HFF-Myc (cell line): ENCODE measurements at places on chromosomes 5 and 9.

DNA sequence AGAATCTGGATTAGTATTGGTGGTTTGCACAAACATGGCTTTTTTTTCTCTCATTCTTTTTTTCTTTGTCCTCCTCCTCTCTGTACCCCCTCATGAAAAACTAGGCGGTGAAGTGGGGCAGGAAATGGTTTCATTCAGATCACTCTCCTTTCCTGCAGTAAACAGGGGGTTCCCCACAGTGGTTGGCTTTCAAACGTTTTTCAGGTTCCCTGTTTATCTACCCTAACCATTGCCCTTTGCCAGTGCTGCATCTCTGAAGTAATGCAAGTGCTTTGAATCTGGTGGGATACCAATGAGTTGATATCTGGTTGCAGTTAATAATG lies 29.8 kb downstream of the NR4A3 start:
- no peak for DNase-seq

GRCh38 chr9:109022873-109023272 lies 9.6 kb upstream of the CTNNAL1 start:
- DNase-seq: no peak

DNA sequence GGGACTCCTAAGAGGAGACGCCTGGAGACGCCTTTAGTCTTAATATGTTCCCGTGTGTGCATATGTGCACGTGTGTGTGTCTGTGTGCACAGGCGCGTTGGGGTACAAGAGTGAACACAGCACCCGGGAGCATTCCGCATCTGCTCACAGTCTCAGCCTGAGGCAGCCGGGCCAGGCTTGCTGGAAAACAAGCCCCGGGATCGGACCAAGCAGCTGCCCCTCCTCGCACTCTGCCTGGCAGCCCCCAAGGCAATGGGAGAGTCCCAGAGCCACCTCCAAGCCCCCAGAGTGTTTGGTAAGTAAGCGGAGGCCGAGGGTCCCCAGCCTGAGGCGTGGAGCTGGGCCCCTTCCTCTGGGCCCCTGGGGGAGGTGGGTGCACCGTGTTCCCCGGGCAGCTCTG lies 27.3 kb upstream of the UBAC1 start:
- DNase-seq: no peak

- DNase-seq: no peak
Observed at GRCh38 chr9:109452761-109453160, 45.3 kb downstream of the PTPN3 start.

GRCh38 chr5:87152886-87153285 lies 114.8 kb upstream of the RASA1 start:
- no peak for DNase-seq

DNA sequence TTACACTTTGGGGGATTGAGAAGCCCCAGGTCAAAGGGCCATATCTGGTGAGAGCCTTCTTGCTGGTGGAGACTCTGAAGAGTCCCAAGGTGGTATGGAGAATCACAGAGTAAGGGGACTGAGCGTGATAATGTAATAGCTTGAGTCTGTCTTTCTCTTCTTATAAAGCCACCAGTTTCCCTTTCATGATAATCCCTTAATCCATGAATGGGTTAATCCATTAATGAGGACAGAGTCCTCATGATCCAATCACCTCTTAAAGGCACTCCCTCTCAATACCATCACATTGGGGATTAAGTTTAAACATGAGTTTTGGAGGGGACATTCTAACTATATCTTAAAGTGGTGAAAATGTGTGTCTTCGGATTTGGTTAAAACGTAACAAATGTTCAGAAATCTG lies 21.5 kb downstream of the WDR36 start:
- no peak for DNase-seq

GRCh38 chr5:31186672-31187267 lies 6.7 kb upstream of the CDH6 start:
- DNase-seq: peak; percentile 15

GRCh38 chr9:105141146-105141975 lies 103.1 kb upstream of the SLC44A1 start:
- DNase-seq: no peak

DNA sequence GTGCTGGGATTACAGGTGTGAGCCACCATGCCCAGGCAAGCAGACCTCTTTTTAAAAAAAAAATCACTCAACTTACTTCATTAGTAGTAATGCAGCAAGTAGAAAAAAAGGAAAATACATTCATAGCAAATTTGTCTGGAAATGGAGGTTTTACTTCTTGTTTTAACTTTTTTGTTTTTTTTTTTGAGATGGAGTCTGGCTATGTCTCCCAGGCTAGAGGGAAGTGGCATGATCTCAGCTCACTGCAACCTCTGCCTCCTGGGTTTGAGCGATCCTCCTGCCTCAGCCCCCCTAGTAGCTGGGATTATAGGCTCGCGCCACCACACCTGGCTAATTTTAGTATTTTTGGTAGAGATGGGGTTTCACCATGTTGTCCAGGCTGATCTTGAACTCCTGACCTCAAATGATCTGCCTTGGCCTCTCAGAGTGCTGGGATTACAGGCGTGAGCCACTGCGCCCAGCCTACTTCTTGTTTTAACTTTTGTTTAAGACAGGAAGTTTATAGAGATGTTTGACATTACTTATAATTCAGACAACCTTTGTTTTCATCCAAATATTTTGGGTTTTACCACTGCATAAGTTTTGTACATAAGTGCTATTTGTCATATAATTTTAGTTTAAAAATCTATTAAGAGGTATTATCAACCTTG lies 26.5 kb downstream of the UBE2R2 start:
- DNase-seq: no peak

DNA sequence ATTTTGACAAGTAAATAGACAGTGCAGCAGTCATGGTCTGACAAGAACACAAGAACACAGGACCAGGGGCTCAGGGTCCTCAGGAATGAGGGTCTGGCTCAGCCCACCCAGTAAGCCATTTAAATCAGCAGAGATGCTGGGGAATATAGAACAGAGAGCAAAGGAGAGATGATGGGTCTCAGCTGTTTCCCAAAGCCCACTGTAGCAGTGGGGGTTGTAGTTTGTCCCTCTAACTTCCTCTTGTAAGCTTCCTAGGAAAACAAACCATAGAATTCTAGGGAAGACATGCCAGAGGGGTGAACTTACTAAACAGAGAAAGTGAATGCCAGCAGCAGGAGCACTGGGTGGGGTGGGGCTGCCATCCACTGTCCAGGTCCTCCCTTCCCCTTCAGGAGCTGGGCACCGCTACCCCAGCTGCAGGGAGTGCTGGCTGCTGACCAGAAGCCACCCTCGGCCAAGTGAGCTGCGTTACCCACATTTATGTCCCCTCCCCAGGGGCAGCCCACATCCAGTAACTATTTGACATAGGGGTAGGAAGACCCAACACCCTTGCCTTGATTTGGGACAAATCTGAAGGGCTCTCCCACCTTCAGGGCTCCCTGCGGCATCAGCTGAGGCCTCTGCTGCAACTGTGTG lies 41.6 kb downstream of the GABBR2 start:
- DNase-seq: no peak

DNA sequence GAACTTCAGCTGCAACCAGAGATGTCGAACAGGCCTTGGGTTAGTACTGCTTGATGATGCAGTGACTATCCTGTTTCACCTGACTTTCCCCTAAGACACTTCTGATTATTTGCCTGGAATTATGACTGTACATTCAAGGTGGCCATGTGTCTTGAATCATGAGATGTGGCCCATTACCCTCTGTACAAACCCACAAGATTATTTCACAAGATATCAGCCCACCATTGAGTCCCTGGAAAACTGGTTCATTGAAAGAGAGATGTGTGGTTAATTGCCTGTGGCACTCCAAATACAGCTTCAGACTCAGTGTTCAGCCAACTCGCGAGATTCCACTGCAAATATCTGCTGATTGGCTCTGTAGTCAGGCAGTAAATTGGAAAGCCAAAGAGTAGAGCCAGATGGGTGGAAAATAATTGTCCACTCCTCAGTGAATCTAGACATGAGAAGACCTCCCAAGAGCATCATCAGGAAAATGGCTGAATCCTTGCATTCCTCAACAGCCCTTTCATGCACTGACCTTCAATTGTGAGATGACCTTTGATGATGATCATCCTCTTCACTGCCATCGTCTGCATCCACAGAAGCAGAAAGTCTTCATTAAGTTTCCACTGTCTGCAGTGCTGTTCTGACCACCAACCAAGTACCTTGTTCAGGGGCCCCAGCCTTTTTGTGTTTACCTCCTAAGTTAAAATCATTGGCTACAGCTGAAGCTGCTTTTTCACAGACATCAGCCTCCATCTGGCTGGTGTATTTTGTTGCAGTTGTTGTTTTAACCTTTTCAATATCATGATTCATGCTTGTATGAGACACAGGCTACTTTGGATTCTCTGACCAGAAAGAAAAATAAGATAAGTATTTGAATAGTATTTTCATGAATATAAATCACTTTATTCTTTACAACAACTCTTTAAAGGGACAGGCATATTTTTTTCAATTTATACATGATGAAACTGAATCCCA lies 75.2 kb downstream of the ESM1 start:
- DNase-seq: no peak

- DNase-seq: no peak
Observed at GRCh38 chr9:11206925-11207324, 594.1 kb upstream of the PTPRD start.

DNA sequence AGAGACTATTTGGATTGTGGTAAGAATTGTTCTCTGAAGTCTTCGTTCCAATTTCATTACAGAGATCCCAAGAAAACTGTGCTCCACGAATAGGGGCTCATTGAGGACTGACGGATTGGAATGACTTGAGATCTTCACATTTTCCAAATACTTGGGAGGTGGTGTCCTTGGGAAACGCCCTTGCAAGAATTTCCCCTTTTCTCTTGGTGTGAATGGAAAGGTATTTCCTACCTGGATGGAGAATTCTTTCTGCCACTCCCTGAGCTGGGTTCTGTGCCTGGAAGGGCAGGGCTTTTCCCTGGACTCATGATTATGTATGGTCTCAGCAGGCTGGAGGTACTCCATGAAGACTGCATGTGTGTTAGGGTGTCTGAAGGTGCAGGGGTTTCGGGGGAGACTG lies 53.9 kb downstream of the SNX18 start:
- DNase-seq: no peak

DNA sequence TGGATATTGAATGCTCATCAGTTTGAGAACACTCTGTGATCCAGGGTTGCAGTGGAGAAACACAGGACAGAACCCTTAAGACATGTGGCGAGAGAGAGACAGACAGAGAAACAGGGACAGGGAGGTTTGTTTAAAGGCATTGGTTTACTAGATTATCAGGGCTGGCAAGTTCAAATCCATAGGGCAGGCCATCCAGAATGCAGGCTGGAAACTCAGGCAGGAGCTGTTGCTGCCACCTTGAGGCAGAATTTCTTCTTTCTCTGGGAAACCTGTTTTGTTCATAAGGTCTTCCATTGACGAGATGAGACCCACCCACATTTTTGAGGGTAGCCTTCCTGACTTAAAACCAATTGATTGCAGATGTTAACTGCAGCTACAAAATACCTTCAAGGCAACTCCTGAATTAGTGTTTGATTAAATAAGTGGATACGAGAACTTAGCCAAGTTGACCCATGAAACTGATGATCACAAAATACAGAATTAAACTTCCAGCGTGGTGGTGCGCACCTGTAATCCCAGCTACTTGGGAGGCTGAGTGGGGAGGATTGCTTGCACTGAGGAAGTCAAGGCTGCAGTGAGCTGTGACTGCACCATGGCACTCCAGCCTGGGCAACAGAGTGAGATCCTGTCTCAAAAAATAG lies 55.9 kb downstream of the NSUN2 start:
- DNase-seq: peak; percentile 46

DNA sequence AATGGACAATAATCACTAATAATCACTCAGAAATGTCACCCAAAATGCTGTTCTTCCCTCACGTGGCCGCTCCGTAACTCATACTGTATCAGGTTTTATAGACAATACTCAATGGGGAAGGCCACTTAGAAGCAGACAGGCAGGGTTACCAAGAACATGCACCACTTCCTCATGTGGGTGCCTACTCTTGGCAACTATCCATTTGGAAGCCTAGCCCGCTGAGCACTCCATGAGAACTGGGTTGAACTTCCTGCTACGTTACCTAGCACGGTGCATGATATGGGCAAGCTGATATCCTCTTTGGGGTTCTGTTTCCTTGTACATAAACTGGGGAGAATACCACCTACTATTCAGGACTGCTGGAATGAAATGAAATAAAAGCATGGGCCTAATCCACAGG lies 14.3 kb downstream of the DAP start:
- no peak for DNase-seq

DNA sequence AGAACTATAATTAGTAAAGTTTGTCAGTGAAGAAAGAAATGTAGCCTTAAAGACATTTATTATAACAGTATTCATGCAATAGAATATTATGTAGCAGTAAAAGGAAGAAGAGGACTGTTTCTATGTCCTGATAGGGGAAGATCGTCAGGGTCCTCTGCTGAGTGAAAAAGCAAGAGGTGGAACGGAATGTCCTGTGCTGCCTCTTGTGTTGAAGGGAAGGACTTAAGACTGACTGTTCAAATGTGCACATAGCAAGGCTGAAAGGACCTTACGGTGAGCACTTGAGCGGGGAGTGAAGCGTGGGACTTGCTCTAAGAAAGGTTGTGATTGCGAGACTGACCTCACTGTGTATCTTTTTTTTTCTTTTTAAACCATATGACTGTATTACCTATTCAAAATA lies 63.2 kb downstream of the SNX24 start:
- no peak for DNase-seq

- DNase-seq: no peak
Observed at GRCh38 chr5:133945568-133945967, 22.9 kb downstream of the C5orf15 start.

- DNase-seq: no peak
Observed at GRCh38 chr9:126234681-126235335, 91.8 kb upstream of the MVB12B start.
